ENCODE measurements at places on chromosomes 3 and 15.

DNA sequence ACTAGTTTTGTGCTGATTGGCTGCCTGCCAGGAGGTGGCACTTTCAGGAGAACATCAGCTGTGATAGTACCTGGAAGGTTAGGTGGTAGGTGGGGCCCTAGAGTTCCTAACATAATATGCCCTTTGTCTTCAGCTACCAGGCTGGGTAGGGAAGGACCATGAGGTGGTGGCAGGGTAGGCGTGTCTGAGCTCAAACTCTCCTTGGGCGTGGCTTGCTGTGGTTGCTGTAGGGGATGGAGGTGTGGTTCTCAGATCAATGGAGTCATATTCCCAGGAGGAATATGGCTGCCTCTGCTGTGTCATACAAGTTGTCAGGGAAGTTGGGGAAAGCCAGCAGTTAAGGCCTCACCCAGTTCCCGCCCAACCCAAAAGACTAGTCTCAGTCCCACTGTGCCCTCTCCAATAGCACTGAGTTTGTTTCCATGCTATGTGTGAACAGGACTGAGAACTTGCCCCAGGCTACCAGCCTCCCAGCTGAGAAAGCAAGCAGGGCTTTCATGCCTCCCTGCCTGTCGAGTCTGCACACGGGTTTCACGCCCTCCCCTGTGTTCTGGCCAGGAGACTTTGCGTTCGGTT lies 107.7 kb downstream of the CHCHD4 start:
- DNase-seq: no peak

- DNase-seq: no peak
These were observed 114.7 kb downstream of the ETFA start for GRCh38 chr15:76196269-76197231.

GRCh38 chr3:183884097-183884426 lies 618 bp downstream of the PARL start:
- no peak for DNase-seq

- no peak for DNase-seq
These were observed 249.9 kb upstream of the LRTM1 start for GRCh38 chr3:55177749-55178148.

DNA sequence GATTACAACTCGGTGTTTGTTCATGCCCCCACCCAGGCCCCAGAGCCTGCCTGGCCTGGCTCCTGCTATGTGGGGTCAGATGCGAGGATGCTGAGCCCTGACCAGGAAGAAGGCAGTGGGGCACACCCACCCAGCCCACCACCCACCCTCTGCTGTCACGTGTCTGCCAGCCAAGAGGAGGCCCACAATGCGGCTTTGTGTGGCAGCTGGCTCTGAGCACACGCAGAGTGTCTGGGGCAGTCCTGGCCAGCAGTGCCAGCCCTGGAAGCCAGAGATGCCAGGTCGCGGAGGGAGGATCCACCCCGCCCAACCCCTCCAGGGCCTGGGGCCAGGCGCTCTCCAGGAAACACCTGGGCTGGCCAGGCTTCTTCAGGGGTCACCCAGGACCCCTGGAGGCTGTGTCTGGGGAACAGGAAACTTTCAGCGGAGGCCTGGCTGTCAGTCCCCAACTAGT lies 26.4 kb upstream of the KLF13 start:
- no peak for DNase-seq

GRCh38 chr3:126179825-126180476 lies 435 bp downstream of the ALDH1L1 start:
- DNase-seq: no peak

- no peak for DNase-seq
These were observed 8.3 kb downstream of the CCDC80 start for GRCh38 chr3:112632596-112632995.

GRCh38 chr15:35867356-35867755 lies 321.4 kb upstream of the DPH6 start:
- DNase-seq: no peak

GRCh38 chr3:15535732-15536131 lies 14.2 kb upstream of the COLQ start:
- DNase-seq: no peak

DNA sequence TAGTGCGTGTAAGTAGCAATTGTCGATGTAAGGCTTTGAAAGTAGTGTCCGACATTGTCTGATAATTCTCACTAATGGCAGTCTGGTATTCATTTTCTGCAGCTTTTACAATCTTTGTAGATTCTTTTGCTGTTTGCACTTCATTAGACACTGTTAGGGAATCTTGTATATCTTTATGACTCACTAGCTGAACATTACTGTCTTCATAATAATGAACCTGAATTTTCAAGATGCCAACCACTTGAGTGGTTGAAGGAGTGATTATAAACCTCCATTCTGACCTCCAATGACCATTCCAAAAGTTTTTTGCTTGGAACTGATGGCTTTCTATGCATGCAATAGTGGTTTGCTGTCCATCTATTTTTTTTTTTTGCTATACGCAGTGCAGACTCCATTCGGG lies 76.4 kb upstream of the MFGE8 start:
- DNase-seq: no peak

DNA sequence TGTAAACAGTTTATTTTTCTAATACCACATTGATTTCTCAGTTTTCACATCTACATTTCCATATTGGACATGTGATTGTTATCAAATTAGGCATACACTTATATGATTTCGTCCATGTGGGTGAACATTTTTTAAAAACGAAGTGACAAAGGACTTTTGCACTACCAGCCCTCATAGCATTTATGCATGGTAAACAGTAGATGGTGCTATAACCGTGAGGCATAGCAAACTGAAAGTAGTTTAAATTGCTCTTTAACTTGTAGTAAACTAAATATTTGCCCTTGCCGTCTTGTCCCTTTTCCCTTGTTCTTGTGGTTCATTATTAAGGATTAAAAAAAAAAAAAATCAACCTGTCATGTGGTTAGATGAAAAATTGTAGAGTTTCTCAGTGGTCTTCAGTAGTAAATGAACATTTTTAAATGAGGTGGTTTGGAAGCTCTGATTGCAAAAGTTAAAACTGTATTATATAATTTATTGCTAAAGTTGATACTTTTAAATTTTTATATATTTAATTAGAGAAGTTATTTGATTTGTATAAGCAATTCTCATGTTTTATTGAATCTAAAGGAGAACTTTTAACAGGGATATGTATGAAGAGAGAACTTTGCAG lies 24.0 kb downstream of the STX19 start:
- no peak for DNase-seq

Data from 8988T (cell line).